ENCODE measurements at places on chromosomes 3 and 15.

- no peak overlapping the region for H3K4me3 ChIP-seq
- no peaks in the 10 kb centered on the region for H3K36me3 ChIP-seq
- H3K27me3 ChIP-seq, result no peaks in the 10 kb centered on the region
- no peak overlapping the region for H3K27ac ChIP-seq
- H3K4me1 ChIP-seq, result no peaks in the 10 kb centered on the region
- no peak for DNase-seq
These were observed 107.7 kb downstream of the OSBPL10 start for GRCh38 chr3:31873254-31873820.

DNA sequence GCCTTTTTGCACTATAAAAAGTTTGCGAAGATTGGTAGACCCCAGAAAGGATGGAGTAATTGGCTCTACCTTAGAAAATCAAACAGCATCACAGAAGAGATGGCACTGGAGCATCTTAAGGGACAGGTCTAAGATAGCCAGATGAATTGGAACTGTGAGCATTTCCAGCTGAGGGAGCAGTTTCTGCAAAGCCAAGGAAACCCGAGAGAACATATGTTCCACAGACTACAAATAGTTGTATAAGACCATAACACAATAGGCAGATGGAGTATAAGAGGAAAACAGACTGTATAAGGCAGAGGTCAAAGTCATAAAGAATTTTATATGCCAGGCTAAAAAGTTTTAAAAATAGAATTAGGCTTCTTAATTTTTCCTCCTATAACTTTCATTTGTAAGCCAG is 46.0 kb downstream of the TSC22D2 start:
- peaks cover 6% of the 10 kb centered on the region for H3K4me1 ChIP-seq
- no peak overlapping the region for H3K4me3 ChIP-seq
- DNase-seq, result no peak

GRCh38 chr3:16307832-16308531 is 43.0 kb downstream of the OXNAD1 start:
- no peaks in the 10 kb centered on the region for H3K27me3 ChIP-seq
- H3K4me1 ChIP-seq, result no peaks in the 10 kb centered on the region
- no peaks in the 10 kb centered on the region for H3K36me3 ChIP-seq
- no peak overlapping the region for H3K4me3 ChIP-seq
- no peak for DNase-seq
- H3K27ac ChIP-seq, result no peak overlapping the region

GRCh38 chr15:76799760-76800159 is 105.4 kb downstream of the SCAPER start:
- H3K36me3 ChIP-seq, result peaks cover 30% of the 10 kb centered on the region
- H3K4me3 ChIP-seq, result no peak overlapping the region
- no peaks in the 10 kb centered on the region for H3K4me1 ChIP-seq

DNA sequence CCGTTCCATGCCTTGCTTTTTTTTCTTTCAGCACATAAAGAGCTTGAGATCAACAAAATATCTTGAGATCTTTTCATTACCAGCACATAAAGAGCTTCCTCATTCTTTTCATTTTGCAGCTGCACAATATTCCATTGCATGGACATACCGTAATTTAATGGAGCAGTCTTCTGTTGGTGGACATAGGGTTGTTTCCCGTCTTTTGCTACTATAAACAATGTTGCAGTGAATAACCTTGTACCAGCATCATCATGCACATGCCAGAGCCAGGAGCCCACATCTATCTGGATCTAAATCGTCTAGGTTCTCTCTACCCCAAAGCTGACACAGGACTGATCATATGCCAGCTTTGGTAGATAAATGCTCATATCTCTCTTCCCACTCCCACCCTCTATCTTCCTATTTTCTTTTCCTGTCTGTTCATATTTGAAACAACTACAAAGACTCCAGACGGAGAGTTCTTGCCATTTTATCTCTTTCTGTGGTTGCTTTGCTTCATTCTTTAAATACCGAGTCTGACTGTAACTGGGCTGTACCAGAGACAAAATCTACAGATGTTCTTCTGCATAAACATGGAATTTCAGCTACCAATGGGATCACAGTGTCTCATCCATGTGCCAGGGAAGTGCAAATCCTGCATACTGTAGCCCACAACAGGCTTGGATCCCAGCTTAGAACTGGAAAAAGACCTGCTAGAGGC is 47.1 kb upstream of the AKAP13 start:
- H3K27me3 ChIP-seq, result no peaks in the 10 kb centered on the region
- H3K4me3 ChIP-seq, result no peak overlapping the region
- no peak for DNase-seq
- H3K36me3 ChIP-seq, result no peaks in the 10 kb centered on the region

DNA sequence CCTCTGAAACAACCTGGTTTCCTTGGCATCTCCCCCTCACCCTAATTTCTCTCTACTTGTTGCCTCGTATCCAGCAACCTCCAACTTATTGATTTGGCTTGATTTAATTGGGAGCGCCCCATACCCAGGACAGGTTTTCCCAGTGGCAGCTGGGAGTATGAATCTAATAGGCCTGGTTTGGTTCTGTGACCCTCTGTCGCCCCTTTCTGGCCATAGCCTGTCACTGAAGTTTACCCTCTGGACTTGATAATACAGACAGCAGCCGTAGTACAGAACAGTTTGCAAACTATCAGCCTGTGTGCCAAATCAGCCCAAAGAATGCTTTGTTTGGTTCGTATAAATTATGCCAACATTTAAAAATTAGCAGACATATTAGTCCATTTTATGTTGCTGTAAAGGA is 525.1 kb upstream of the GOLIM4 start:
- H3K27ac ChIP-seq, result no peak overlapping the region
- H3K36me3 ChIP-seq, result no peaks in the 10 kb centered on the region
- no peak overlapping the region for H3K4me3 ChIP-seq
- H3K4me1 ChIP-seq, result no peaks in the 10 kb centered on the region
- no peak for DNase-seq
